ENCODE measurements at places on chromosomes 2 and 18.

DNA sequence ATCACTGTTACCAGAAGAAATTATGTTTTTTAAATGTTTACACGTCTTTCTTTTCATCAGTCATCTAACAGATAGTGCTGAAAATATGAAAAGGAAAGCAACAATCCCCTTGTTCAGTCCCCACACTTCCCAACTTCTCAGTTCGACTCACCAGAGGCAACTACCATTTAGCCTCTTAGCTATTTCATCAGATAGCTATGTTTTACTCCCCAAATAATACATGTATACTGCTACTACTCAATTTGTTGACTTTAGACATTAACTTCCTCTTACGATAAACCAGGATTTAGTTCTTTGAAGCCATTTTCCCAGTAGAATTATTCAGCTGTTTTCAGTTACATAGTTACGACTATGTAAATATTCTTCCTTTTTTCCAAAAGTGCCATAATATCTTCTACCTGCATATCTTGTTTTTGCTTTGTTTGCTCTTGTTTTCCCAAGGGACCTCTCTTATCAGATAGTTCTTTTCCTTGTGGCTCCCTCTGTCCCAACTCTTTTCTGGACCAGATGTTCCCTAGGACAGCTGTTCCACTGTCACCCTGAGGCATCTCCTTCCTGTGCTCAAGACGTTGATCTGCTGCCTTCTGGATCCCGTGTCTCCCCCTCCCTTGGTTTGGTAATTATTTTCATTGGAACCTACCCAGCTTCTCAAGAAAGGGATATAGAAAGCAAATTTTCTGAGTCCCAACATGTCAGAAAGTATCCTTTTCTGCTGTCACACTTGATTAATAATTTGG is 289.3 kb upstream of the TANK start:
- DNase-seq = no peak

DNA sequence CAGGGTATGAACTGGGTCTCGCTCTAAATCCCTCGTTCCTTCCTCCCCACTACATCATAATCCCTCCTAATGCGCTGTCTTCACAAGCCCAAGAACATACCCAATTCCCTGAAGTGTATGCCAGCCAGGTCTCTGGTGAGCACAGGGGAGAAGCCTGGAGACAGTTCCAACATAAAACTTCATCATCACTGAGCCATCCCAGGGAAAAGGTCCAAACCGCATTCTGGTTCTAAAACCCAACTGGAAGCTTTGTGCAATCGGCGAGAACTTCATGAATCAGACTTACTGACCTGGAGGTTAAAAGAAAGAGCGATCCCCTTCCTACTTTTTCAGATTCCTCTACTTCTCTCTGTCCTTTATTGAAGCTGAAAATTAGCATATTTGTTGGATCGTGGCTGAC is 132.7 kb downstream of the ALPK2 start:
- no peak for DNase-seq

DNA sequence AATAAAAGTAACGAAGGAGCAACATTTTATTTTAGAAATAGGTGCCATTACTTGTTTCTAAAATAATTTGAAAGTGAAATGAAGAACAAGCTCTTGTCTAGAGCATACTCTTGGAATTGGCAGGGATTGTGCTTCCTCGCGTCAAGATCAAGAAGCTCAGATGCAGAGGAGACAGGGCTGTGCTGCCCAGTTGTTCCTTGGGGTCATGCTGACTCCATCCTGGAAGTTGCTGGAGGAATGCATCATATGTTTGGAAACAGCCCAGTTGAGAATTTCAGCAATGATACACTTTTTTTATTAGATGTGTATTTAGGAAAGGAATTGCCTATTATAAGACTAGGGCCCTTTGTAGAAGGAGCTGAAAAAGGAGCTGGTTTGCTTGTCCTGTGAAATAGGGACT is 17.2 kb downstream of the LTBP1 start:
- no peak for DNase-seq

DNA sequence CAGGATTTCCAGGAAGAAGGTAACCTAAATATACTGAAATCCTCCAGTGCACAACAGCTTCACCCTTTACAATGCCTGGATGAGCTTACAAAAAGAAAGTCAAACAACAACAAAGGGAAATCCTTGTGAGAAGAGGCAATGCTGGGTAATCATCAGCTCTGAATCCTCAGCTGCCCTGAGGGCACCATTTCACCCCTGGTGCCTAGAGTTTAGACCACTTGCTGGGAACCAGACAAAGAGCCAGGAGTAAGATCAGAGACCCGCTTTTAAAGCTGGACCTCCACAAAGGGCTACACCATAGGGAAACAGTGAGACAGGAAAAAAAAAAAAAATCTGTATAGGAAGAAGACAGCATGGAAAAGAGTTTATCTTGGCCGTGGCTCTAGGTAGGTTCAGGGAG is 97.0 kb downstream of the FOXI3 start:
- no peak for DNase-seq

- no peak for DNase-seq
Observed at GRCh38 chr2:38572167-38572566, 30.6 kb downstream of the HNRNPLL start.

DNA sequence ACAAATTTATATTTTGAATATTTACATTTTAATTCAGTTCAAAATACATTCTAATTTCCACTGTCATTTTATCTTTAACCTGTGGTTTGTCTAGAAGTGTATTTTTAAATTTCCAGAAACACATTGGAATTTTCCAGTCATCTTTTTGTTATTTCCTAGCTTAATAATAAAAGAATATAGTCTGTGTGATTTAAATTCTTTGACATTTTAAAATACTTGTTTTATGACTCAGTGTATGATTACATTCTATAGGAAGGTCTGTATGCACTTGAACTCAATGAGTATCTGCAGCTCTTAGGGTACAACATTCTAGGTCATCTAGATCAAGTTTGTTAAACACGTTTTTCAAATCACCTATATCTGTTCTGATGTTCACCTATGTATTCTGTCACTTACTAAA is 88.3 kb upstream of the MBOAT2 start:
- no peak for DNase-seq

All from left hindlimb (tissue), 1 donor.